ENCODE measurements at places on chromosomes 13 and 19.

GRCh38 chr13:43054803-43055802, 31.7 kb downstream of the DNAJC15 start:
- no peak for DNase-seq

- DNase-seq = no peak
Measured at GRCh38 chr13:20561741-20562140, 5.2 kb upstream of the IFT88 start.

- no peak for DNase-seq
Measured at GRCh38 chr13:113902481-113902880, 38.6 kb upstream of the GAS6 start.

GRCh38 chr13:106526738-106527444, 8.6 kb downstream of the EFNB2 start:
- no peak for DNase-seq

DNA sequence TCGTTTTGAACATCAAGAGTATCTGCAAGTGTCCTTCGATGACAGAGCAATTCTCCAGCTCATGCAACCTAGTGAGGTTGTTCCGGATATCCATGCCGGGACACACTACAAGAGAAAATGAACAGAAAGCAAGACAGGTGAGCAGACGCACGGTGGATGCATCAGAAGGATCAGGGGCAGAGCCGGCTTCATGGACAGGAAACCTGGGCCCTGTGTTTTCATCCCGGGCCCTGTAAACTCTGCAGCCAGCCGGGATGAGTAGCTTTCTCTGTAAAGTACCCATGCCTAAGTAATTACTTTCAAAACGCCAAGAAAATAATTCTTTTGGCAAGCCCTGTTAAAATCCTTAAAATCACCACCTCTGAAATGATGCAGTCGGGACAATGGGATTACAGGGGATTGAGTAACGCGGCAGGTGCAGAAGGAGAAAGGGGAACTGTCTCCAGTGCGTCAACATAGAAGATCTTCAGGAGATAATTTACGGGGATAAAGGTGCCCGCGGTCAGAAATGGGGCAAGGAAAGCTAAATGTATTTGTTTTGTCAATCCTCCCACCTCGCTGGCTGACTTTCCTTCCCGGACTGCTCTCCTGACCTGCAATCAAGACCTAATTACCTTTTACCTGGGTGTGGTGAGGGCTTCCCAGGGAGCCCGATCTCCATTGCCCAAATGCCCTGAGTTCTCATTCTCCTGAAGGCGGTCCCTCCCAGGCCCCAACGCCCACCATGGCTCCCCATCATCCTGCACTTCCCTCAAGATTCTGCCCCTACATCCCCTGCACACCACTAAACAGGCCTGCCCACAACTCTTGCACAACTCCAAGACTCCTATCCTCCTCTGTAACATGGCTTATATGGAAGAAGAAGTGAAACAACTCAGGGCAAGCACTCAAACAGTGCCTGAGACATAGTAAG, 26.2 kb downstream of the INSR start:
- DNase-seq = no peak

DNA sequence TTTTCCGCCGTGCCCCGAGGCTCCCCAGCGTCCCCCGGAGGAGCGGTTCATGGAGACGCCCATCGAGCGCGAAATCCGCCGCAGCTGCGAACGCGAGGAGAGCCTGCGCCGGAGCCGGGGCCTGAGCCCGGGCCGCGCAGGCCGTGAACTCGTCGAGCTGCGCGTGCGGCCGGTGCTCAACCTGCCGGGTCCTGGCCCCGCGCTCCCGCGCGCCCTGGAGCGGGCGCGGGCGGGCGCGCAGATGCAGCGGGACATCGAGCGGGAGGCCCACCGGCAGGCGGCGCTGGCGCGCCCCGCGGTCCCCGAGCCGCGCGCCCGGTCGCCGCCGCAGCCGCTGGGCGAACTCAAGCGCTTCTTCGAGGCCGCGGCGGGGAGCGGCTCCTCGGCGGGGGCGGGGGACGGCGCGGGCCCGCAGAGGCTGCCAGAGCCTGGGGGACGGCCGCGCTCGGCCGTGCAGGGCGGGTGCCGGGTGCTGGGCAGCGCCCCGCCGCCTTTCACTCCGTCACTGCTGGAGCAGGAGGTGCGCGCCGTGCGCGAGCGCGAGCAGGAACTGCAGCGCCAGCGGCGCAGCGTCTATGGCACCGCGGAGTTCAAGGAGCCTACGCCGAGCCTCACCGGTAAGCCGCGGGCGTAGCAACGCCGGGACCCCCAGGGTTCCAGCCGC, 807 bp downstream of the MISP3 start:
- DNase-seq = peak; percentile 59

GRCh38 chr13:99344610-99345208, 37.5 kb upstream of the GPR183 start:
- DNase-seq = no peak

- DNase-seq = peak; percentile 17
Measured at GRCh38 chr13:67438465-67438864, 208.3 kb upstream of the PCDH9 start.

GRCh38 chr13:44300895-44301638, 72.6 kb upstream of the SERP2 start:
- DNase-seq = peak; percentile 40

GRCh38 chr19:1000095-1000494, at the start of gene GRIN3B:
Gene GRIN3B (plus strand): TSS chr19:1000419. CDS start chr19:1000438, 19 bp downstream.
- DNase-seq = no peak

DNA sequence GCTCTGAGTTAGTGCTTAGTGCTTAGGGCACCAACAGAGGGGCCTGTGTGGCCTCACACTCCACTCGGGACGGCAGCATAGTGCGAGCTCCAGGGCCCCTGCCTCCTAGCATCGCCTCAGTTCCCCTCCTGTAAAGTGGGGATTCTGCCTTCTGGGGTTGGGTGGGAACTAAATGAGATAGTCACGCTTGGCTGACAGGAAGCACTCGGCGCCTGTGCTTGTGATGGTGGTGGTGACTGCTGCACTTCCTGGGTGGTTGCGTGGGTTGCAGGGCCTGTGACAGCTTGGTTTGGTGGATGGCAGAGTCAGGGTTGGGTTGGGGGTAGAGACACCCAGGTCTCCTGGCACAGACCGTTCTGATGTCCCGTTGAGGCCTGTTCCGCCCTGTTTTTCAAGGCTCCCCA, 7.7 kb downstream of the PLEKHF1 start:
- no peak for DNase-seq

DNA sequence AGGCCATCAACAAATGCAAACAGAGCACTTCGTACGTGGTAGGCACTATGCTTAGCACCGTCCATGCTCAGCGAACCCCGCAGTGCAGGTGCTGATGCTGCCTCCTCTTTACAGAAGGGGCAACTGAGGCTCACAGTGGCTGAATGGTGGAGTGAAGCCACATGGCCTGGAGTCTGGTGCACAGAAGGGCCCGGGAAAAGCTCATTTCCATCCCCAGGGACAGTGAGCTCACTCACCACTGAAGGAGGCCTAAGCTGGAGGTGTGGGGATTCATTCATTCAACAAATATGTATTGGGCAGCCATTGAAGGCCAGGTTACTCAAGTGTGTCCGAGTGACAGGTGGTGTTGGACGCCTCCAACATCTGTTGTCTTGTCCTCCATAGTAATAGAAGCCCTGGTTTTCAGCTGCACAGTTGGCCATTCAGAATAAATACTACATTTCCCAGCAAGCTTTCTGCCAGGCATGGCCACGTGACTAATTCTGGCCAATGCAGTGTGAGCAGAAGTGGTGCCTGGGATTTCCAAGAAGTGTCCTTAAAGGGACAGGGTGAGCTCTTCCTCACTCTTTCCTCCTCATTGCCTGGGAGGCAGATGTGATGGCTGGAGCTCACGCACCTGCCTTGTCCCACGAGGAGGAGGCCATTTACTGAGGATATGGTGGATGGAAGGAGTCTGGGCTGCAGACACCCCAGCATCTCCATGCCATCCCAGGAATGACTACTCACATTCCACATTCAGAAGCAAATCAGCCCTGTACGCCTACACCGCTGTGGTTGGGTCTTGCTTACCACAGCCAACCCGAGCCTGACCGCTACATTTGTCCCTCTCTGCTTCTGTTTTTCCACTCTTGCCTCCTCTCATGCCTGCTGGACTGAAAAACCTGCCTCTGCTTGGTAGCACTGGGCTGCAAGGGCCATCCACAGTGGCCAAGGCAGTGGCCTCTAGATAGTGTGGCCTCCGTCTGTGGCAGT, 2.3 kb upstream of the ZNRF4 start:
- DNase-seq = no peak

GRCh38 chr13:44378277-44378676, 4.7 kb downstream of the SERP2 start:
- DNase-seq = no peak

- DNase-seq = no peak
Measured at GRCh38 chr19:38693380-38694223, 46.2 kb downstream of the ACTN4 start.

- no peak for DNase-seq
Measured at GRCh38 chr19:1076951-1077350, 10.0 kb downstream of the ARHGAP45 start.

GRCh38 chr13:28485551-28485950, 9.4 kb downstream of the FLT1 start:
- DNase-seq = no peak

- no peak for DNase-seq
Measured at GRCh38 chr19:50203281-50204080, at the start of gene MYH14. Gene MYH14 (plus strand): TSS chr19:50203622. CDS start chr19:50210366, 6,744 bp downstream.

DNA sequence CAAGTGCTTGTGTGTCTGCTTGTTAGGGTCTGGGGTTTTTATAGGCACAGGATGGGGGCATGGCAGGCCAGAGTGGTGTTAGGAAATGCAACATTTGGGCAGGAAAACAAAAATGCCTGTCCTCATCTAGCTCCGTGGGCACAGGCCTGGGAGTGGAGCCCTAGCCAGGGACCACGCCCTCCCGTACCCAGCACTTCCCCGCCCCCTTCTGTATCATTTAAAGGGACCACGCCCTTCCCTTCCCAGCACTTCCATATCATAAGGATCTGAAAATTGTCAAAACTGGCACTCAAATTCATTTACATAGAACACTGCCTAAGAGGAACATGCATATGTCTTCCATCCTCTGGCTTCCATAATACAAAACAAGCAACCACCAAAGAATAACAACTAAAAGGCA, 185.8 kb downstream of the B3GLCT start:
- DNase-seq = no peak

Measured in NCI-H1092 (cell line).